ENCODE measurements at places on chromosomes 7 and 10.
A peak's percentile ranks its signal among the peaks of the same experiment; 100 is the strongest.

DNA sequence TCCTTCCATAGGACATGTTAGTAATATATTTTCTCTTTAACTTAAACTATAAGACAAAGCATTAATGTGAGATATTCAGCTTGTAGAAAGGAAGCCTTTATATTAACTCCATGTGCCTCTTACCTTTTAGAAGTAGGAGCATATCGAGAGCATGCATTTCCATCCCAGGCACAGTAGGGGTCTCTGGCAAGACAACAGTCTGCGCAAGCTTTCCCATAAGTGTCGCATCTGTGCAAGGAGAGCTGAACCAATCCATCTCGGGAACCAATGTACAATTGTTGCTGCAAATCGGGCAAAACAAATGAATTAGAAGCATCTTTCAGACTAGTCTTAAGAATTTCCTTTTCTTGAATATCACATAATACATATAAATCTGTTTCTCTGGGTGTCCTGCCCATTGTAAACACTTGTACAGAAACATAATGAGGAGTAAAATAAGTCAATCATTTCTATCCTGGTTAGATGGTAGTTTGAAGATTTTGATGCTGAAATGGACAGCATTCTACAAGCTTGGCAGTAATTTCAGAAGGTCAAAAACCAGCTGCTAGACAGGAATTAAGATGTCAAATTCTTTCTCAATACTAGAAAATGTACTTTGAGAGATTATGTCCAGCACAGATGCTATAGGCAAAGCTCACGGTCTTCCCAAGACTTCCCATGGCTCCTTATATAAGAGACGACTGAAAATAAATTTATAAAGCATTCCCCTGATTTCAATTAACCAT is 171.8 kb downstream of the SEMA3D start:
- DNase-seq: peak; percentile 41

- DNase-seq: no peak
These were observed 118.7 kb upstream of the CDK6 start for GRCh38 chr7:92955081-92955480.

DNA sequence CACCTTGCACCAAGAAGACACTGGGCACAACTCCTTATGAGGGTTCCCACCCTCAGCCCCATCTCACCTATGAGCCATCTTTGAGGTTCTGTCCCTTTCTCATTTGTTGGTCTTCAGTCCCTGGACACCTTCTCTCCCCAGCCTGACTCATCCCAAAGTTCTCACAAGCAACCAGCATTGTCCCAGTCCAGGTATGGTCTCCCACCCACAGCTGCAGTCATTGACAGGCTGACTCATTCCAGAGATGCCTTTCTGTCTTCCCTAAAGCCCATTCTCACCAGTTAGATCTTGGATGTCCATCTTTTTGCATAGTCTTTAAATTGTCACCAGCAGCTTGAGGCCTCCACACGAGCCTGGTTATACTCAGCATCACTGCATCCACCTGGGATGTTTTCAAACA is 26.7 kb upstream of the BMPR1A start:
- DNase-seq: no peak

- no peak for DNase-seq
These were observed 131.6 kb downstream of the CD36 start for GRCh38 chr7:80770061-80770460.

- DNase-seq: no peak
These were observed 128.4 kb downstream of the RGS10 start for GRCh38 chr10:119414081-119414611.

- DNase-seq: peak; percentile 17
These were observed 267.2 kb upstream of the LRGUK start for GRCh38 chr7:133859871-133860450.

GRCh38 chr10:105885495-105885894 is 1244.4 kb downstream of the SORCS3 start:
- DNase-seq: no peak

DNA sequence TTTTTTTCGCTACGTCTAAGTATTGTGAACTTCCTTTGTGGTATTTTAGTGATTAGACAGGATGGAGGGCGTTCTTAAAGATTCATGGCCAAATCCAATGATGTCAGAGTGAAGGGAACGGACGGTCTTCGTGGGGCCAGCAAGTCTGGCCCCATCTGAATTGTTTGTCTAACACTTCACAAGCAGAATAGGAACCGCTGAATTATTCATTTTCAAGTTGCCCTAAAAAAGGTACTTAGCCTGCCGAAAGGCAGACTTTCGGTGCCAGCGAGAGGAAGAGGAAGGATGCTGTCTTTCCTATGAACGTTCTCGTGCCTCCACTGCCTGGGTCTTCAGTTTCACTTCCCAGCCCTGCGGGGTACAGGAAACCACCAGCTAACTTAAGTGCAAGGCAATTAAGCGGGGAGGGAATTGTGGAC is 145.7 kb upstream of the SH2B2 start:
- no peak for DNase-seq

DNA sequence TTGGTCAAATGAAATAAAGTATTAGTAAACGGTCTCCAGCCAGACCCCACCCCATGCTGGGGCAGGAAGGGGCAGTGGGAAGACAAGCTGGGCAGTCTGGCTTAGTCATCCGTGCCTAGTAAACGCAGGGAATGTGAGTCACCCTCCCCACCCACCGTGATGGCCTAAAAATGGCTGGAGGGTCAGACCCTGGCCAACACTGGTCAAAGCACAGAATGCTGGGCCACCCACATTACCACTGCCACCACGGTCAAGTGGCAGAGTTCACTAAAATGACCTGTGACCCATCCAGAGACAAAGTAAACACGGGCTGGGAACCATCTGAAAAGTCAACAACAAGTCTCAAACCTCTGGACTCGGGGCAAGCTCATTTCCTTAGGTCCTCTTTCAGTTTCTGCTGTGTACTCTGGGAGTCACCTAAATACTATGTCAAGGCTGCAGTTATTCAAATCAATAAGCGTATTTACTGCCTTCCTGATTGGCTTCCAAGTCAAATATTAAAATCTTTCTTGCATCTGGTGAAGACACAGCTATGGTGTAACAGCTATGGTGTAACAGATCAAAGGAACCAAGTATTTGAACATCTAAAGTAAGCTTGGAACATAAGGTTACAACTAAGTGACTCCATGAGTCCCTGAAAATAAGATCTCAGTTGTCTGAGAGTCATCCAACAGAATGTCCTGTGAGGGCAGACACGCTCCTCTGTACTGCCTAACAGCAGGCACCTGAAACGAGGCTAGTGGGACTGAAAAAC is 3.0 kb downstream of the ZFAND2A start:
- DNase-seq: no peak

GRCh38 chr10:10208196-10208595 is 809.5 kb upstream of the CELF2 start:
- no peak for DNase-seq

DNA sequence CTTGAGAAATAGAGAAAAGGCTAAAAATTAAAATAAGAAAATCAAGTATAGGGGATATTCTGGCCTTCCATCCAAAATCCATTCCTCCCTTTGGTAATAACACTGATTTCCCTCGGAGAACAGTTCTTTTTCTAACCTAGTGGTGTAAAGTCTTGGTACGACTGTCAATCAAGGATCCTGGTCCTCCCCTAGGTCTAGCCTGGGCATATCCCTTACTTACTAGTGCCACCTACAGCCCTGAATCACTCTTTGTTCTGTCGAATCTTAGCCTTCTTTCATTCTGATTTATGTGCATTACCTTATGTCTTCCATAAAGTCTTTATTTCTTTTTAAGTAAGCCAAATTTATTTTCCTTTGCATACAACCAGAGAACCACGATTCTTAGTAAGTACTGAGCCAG is 298.7 kb upstream of the LRRTM3 start:
- DNase-seq: no peak

DNA sequence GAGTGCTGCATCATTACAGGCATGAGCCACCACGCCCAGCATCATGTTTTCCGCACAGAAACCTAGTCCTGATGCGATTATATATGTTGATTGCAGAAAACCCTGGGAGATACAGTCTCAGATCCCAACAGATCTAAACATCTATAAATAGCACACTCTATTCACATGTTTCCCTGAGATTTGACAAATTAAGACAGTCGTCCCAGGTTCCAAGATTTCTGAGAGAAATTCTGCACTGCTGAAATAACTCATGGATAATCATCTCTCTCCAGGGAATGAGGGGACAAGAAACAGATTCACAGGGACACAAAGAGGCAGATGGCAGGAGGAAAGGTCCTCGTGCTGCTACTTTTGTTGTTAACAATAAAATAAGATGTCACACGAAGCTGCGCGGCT is 393.1 kb upstream of the CELF2 start:
- no peak for DNase-seq

DNA sequence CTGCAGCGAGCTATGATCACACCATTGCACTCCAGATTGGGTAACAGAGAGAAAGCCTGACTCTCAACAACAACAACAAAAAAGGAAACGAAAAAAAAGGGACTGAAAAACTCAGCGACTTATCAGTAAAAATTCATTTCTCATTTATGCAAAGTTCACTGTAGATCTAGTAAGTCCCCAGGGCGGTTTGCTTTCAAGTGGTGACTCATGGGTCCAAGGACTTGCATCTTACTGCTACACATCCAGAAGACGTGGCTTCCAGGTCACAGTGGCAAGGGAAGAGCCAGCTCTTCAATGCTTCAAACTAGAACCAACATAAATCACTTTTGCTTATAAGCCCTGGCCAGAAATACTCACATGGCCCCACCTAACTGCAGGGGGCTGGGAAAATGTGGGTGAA is 178.3 kb upstream of the AUTS2 start:
- DNase-seq: no peak

DNA sequence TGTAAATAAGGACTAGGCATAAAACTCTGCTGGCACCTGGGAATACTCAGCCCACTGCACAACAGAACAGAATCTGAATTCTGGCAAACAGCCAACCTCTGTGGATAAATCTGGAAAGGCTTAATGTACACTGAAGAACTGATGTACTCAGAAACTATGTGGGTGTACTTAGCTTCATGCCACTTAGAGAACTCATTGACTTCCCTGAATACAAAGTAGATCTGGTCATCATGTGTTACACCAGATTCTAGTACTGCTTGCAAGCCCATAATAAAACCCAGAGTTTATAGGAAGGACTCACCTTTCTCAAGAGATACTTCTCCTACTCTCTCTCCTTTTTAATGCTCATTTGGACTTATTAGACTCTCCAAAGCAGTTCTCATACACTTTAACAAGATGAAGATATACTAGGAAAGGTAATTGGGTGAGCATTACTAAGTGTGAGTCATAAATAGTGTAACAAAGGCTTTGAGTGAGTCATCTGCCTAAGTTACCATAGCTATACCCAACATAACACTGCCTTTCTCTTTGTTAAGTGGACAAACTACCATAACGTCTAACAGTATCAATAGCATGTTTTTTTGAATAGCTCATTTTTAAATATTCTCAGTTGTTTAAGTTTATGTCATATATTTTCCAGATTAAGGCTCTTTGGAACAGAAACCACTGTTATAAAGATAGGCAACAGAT is 309.1 kb downstream of the MDFIC start:
- DNase-seq: peak; percentile 81

- peak; percentile 25 for DNase-seq
These were observed 12.8 kb upstream of the PROSER2 start for GRCh38 chr10:11810313-11810766.

DNA sequence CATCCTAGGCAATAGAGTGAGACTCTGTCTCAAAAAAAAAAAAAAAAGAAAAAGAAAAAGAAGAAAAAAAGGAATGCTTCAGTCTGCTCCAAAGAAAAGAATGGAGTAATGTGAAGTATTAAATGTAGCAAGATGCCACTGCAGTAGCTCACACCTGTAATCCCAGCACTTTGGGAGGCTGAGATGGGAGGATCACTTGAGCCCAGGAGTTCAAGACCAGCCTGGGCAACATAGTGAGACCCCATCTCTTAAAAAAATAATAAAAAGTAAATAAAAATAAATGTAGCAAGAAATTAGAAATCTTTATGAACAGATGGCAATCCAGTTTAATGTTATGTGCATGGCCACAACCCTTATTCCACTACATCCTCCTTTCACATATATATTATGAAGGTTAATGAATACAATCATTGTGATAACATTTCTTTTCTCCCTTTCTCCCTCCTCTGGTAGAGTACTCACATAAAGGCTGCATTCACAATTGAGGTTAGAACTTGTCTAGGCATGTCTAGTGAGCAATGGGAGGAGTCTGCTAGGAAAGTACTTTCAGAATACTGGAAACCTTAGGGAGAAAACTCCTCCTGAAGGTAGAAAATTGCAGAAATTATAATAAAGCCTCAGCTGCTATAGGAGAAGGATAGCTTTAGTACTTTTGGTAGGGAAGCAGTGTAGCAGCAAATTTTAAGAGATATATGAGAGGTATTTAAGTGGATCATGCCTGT is 20.4 kb downstream of the KLLN start:
- DNase-seq: peak; percentile 71

DNA sequence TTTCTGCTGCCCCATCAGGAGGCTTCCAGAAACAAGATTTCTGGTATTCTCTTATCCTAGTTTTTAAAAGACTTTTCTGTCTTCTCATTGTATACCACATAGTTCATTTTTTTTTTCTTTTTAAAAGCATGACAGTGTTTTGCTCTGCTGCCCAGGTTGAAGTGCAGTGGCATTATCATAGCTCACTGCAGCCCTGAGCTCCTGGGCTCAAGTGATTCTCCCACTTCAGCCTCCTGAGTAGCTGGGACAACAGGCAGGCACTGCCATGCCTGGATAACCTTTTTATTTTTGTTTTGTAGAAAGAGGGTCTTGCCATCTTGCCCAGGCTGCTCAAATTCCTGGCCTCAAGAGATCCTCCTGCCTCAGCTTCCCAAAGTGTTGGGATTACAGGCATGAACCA is 757.6 kb downstream of the MAGI2 start:
- DNase-seq: peak; percentile 13

DNA sequence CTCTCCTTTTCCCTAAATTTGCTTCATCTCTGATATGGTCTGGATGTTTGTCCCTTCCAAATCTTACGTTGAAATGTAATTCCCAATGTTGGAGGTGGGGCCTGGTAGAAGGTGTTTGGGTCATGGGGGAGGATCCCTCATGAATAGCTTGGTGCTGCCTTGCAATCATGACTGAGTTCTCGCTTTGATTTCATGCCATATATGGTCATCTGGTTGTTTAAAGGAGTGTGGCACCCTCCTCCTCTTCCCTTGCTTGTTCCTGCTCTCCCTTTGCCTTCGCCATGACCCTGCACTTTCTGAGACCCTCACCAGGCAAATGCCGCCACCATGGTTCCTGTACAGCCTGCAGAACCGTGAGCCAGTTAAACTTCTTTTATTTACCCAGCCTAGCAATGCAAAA is 14.5 kb downstream of the NOBOX start:
- no peak for DNase-seq

- no peak for DNase-seq
These were observed 60.9 kb downstream of the SLC35B4 start for GRCh38 chr7:134255814-134256213.

GRCh38 chr10:133087679-133088178 is at the start of gene ADGRA1:
Gene ADGRA1 (plus strand): TSS chr10:133087924. CDS start chr10:133088910, 986 bp downstream.
- DNase-seq: peak; percentile 42
